ENCODE measurements at places on chromosomes 12 and 14. TPM values are rescaled to one million over a fixed set of nuclear protein-coding genes. Genes with fewer than 3 reads are reported as not detected.

The STAC3 gene
- 7.5 TPM for total RNA-seq

The VTI1B gene
- 70.6 TPM for total RNA-seq

The DEPDC4 gene
- 1.6 TPM for total RNA-seq

The B3GNT4 gene
- 0.90 TPM for total RNA-seq

The VDR gene
- 13.2 TPM for total RNA-seq

DNA sequence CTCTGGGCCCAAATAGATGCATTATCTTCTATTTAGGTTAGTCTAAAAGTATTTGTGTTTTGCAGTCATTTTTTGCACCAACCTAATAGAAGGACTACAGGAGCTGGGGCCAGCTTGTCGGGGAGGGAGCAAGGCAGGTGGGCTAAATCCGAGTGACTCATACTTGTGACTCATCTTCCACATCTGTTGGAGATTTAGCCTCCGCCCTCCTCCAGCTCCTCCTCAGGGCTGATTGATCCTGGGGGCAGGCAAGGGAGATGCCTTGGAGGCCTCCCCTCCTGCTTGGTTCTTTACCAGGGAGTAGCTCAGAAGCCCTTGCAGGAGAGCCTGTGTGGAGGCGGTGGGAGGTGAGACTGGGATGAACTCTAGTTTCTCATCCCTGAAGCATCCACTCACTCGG, 27.9 kb downstream of the RHOF start:
- no peak for DNase-seq
- no peak overlapping the region for H3K27ac ChIP-seq
- no peaks in the 10 kb centered on the region for H3K36me3 ChIP-seq
- H3K27me3 ChIP-seq: no peaks in the 10 kb centered on the region
- H3K4me1 ChIP-seq: peaks cover 2% of the 10 kb centered on the region
- no peak overlapping the region for H3K4me3 ChIP-seq

GRCh38 chr12:113857371-113857770, 108.8 kb downstream of the RBM19 start:
- H3K36me3 ChIP-seq: no peaks in the 10 kb centered on the region
- no peak overlapping the region for H3K27ac ChIP-seq
- H3K4me3 ChIP-seq: no peak overlapping the region
- H3K4me1 ChIP-seq: peaks cover 6% of the 10 kb centered on the region
- no peak for DNase-seq
- no peaks in the 10 kb centered on the region for H3K27me3 ChIP-seq

DNA sequence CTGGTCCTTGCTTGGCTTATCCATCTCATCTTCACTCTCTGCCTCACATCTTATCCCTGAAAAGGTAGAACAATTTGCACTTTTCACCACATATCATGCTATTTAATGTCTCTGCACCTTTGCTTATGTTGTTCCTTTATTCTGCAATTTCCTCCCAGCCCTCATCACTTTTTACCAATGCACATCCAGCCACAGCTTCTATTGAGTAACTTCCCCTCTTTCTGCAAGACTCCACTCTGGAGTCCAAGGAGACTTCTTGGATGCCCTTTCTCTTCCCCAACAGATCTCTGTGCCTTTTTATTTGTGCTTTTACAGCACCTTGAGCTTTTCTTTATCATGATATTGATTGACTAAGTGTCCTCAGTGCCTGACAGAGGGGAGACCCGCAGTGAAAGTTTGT, 797.1 kb downstream of the VRK1 start:
- H3K4me1 ChIP-seq: peaks cover 13% of the 10 kb centered on the region
- DNase-seq: no peak
- H3K36me3 ChIP-seq: peaks cover 2% of the 10 kb centered on the region
- no peaks in the 10 kb centered on the region for H3K27me3 ChIP-seq
- H3K27ac ChIP-seq: no peak overlapping the region

DNA sequence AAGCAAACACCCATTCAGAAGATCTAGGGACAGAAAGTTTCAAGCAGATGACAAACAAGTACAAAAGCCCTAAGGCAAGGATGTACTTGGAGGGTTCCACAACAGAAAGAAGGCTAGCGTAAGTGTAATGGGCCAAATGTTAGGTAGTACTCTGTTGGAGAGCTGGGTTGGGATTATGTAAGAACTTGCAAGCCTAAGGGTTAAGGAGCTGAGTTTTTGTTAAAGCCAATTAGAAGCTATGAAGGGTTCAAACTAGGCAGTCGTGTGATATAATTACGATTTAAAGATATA, 41.4 kb downstream of the HECTD1 start:
- no peak overlapping the region for H3K4me3 ChIP-seq

DNA sequence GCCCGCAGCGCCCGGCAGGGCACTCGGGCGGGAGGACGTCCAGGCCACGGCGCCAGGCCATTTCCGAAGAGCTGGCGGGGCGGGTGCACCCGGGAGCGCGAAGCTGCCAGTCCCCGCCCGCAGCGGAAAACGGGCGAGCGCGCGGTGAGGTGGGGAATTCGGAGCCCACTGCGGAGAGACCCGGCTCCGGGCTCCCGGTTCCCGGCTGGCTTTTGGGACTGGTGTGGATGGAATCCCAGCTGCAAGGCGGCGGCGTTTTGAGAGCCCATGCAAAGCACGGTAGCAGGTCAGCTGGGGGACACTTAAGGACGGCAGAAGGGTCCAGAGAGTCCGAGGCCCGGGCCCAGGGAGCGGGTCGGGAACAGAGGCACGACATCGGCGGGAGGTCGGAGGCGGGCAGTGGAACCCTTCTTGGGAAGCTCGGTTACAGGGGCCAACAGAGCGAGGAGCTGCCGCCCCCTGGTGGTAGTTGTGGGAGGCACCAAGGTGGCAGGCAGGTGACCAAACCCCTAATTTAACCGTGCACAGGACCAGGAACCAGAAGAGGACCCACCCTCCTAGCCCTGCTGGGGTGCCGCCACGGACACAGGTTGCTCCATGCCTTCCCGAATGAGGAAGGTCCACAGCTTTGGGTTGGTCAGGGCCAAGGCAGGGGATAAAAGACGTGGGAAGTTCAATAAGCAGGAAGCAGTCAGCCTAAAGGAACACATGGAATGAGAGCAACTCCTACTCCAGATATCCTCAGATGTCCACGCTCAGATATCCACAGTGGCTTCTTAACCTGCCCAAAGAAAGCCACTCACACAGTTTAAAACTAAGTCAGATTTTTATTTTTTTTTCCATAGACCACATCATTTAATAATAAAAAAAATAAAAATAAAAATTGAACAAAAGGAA, 685 bp upstream of the CDH24 start:
- peaks cover 9% of the 10 kb centered on the region for H3K27me3 ChIP-seq
- peak overlapping the region; percentile 34 for H3K27ac ChIP-seq
- DNase-seq: peak; percentile 91
- H3K36me3 ChIP-seq: peaks cover 36% of the 10 kb centered on the region
- peak overlapping the region; percentile 83 for H3K4me3 ChIP-seq
- peaks cover 18% of the 10 kb centered on the region for H3K4me1 ChIP-seq

GRCh38 chr12:55664826-55665225, 28.1 kb downstream of the OR10P1 start:
- no peak for DNase-seq
- no peak overlapping the region for H3K27ac ChIP-seq
- no peaks in the 10 kb centered on the region for H3K4me1 ChIP-seq
- peaks cover 10% of the 10 kb centered on the region for H3K27me3 ChIP-seq
- H3K36me3 ChIP-seq: no peaks in the 10 kb centered on the region

- H3K4me3 ChIP-seq: no peak overlapping the region
- H3K27ac ChIP-seq: no peak overlapping the region
- no peaks in the 10 kb centered on the region for H3K36me3 ChIP-seq
- peaks cover 38% of the 10 kb centered on the region for H3K4me1 ChIP-seq
Observed at GRCh38 chr12:52587563-52587962, 13.7 kb downstream of the KRT72 start.

DNA sequence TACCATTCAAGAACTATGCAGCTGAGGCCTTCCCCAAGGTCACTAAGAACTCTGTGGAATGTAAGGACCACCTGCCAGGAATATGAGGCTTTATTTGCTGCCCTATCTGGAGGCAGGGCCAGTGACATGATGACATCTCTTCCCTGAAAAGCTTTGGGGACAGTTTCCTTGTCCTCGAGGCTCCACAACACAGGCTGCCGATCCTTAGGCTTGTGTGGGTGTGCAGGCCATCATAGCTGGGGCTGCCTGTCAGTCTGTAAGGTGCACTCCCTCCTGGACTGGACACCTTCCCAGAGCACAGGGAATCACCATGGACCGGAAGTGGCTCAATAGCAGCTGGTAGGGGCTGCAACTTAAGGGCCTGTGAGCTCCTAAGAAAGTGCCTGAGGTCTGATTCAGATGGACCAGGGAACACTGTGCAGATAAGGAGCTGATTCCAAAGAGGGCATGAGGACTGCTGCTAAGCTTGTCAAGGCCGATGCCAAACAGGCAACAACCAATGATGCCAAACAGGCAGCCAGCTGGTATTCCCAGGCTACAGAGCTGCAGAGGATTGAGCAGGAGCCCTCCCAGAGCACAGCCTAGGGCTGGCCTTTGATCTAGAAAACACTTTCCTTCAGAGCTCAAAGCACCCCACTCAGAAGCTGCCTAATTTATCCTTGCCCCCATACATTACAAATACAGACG, 84.3 kb downstream of the CRACR2A start:
- DNase-seq: no peak
- H3K4me3 ChIP-seq: no peak overlapping the region
- no peaks in the 10 kb centered on the region for H3K27me3 ChIP-seq
- H3K4me1 ChIP-seq: peaks cover 15% of the 10 kb centered on the region
- H3K36me3 ChIP-seq: peaks cover 36% of the 10 kb centered on the region
- no peak overlapping the region for H3K27ac ChIP-seq

DNA sequence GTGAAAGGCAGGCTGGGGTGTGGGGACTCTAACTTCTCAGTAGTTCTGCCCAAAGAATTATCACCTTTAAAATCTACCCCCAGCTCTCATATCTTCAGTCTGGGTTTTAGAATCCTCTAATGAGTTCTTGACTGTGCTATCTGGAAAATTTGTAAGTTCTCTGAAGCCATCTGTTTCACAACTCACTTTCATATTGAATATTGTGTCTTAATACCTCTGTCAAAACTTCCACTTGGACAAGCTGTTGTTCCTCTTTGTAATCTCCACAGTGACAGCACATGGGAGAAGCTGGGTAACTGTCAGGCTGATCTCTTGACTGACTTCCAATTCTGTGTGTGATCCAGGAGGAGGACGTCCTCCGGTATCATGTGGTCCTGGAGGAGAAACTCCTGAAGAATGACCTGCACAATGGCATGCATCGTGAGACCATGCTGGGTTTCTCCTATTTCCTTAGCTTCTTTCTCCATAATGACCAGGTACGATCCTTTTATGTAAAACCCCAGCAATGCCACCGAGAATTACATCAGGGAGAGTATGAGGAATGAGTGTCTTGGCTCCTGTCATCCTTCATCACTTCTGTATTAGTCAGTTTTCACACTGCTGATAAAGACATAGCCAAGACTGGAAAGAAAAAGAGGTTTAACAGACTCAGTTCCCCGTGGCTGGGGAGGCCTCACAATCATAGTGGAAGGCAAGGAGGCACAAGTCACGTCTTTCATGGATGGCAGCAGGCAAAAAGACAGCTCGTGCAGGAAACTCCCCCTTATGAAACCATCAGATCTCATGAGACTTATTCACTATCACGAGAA, 111.9 kb downstream of the STAB2 start:
- no peaks in the 10 kb centered on the region for H3K36me3 ChIP-seq

DNA sequence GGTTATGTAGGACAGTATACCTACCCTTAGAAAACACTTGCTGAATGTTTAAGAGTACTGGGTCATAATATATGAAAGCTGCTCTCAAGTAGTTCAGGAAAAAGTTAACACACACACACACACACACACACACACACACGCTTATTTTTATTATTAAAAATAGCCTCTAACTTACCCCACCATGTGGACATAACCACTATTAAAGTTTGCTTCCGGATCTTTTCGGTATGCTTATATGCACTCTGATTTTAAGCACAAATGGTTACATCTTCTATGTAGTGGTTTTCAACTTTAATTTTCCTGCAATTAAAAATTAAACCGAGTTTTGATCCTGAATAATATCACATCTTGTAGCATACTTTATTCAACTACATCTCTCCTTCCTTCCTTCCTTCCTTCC, 84.9 kb upstream of the TRAF3 start:
- H3K27ac ChIP-seq: no peak overlapping the region
- peaks cover 12% of the 10 kb centered on the region for H3K4me1 ChIP-seq
- no peak for DNase-seq
- H3K4me3 ChIP-seq: no peak overlapping the region

GRCh38 chr12:94875525-94875924, 128.0 kb downstream of the NDUFA12 start:
- H3K27ac ChIP-seq: no peak overlapping the region
- H3K27me3 ChIP-seq: peaks cover 50% of the 10 kb centered on the region
- H3K36me3 ChIP-seq: no peaks in the 10 kb centered on the region
- peaks cover 11% of the 10 kb centered on the region for H3K4me1 ChIP-seq

DNA sequence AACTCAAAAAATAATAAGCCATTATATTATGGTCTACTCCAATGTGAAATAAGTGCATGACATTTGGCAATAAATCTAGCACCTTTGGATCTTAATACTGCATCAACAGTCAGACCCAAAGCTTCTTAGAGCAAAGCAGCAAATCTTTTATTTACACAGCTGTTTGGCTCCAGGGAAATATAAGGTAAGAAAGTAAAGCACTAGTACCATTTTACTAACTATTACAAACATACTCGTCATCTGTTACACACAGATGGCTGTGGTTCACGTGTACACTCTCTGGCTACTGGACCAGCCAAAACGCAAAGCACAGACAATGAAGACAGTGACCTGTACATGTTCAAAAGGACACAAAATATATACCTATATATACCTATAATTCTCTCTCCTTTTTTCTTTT, 2.8 kb downstream of the FGD6 start:
- H3K4me1 ChIP-seq: peaks cover 18% of the 10 kb centered on the region

DNA sequence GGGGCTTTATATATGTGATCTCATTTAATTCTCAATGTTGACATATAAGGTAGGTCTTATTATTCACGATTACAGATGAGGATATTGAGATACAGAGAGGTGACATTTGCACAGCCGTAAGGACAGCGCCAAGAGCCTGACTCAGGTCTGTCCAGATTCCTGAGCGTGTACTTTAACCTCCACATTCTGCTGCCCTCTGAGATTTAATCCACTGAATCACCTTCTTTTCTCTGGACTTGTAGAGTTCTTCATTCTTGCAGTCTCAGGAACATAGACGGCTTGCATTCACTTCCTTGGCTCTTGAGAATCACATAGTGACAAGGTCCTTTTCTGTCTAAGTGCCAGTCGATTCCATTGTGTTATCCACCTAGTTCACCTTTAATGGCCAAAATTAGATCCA, 141.0 kb upstream of the ARHGAP5 start:
- H3K27me3 ChIP-seq: no peaks in the 10 kb centered on the region
- H3K4me1 ChIP-seq: peaks cover 9% of the 10 kb centered on the region
- no peaks in the 10 kb centered on the region for H3K36me3 ChIP-seq
- DNase-seq: no peak
- no peak overlapping the region for H3K4me3 ChIP-seq
